ENCODE measurements at places on chromosomes 4 and X.

DNA sequence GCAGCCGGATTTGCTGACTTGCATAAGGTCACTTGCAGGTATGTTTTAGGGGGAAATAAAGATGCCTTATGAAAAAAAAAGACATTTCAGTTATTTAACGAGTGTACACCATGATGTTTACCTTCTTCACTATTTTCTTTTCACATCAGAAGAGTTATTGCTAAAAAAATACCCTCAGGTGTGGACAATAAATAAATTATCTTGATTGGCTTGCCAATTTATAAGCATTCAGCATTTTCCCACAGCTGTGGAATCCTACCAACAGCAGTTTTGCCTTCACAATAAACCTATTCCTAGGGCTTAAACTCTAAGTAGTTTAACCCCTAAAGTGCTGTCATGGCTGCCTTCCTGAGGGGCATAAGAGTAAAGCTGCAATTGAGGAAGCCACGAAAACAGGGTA, 83.4 kb upstream of the S100G start:
- DNase-seq: no peak

DNA sequence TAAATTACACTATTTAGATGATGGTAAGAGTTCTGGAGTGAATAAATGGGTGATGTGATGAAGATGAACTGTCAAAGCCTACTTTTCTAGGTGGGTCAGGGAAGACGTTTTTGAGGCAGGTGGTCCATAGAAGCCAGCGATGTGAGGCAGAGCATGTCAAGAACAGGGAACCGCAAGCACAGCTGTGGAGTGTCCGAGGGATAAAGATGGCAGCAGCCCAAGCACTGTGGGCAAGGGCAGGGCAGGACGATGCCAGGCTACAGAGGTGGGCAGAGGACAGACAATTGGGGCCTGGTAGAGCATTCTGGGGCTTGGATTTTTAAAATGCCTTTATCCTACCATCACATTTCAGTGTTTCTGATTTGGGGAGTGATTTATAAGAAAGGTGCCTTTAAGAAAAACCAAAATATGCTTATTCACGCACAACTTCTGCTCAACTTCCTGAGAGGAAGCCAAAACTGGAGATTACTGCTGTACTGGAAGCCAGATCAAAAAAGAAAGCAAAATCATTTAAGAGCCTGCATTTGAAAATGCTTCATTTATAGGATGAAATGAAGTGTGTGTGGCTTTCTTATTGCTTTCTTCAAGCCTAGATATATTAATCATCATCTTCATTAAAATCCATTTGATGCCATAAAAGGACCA, 119.0 kb upstream of the WDR17 start:
- DNase-seq: peak; percentile 24

GRCh38 chr4:99722006-99722405, 64.4 kb upstream of the C4orf54 start:
- DNase-seq: no peak

- DNase-seq: no peak
Observed at GRCh38 chr4:79597266-79597665, 189.2 kb upstream of the GK2 start.

DNA sequence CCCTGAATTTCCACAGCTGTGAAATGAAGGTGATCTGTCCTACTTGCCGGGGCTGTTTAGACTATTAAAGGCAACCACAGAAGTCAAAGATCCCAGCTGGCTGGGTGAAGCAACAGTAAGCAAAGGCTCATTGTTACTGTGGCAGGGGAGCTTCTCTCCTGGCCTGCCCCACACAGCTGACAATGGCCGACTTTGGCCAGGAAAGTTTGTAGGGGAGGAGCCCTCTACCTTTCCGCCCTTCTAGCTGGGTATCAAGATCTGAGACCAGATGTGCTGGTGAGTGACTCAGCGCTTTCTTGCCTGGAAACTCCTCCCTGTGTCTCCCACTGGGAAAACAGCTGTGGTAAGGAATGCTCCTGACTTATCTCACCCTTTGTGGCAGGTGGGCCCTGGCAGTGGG, 21.1 kb downstream of the RASSF6 start:
- DNase-seq: no peak

GRCh38 chr4:126757219-126757618, 875.5 kb upstream of the INTU start:
- no peak for DNase-seq

- peak; percentile 27 for DNase-seq
Observed at GRCh38 chr4:173301518-173302201, 32.5 kb downstream of the HMGB2 start.

GRCh38 chr4:24771241-24771640, 24.1 kb upstream of the SOD3 start:
- no peak for DNase-seq

DNA sequence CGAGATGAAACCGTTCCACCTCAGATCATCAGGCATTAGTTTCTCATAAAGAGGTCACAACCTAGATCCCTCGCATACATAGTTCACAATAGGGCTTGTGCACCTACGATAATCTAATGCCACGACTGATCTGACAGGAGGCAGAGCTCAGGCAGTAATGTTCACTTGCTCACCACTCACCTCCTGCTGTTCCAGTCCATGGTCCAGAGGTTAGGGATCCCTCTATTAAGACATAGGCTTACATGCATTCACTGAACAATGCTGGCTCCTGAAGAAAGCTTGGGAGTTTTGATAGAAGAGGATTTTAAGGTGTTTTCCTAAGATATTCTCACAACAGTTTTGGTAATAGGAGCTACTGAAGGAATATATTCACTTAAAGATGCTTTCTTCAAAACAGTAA, 236.1 kb upstream of the FTHL17 start:
- DNase-seq: no peak

- DNase-seq: no peak
Observed at GRCh38 chrX:118614150-118614549, 113.3 kb upstream of the IL13RA1 start.

DNA sequence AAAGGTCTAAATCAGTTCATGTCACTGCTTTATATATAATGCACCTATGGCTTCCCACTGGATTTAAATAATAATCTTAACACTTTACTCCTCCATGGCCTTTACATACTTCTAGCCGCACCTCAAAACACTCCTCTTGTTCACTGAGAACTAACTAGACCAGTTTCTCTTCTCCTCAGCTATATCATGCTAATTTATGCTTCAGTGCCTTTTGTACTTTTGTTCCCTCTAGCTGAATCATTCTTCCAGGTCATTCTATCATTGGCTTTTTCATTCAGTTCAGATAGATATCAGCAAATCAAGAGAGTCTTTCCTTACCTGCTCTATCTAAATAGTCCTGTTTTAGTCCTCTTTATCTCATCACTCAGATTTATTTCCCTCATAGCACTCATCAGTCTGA, 64.2 kb downstream of the TET2 start:
- DNase-seq: no peak

- no peak for DNase-seq
Observed at GRCh38 chr4:4627111-4627510, 85.3 kb upstream of the STX18 start.

GRCh38 chr4:188781655-188782054, 642.4 kb downstream of the TRIML1 start:
- DNase-seq: no peak

DNA sequence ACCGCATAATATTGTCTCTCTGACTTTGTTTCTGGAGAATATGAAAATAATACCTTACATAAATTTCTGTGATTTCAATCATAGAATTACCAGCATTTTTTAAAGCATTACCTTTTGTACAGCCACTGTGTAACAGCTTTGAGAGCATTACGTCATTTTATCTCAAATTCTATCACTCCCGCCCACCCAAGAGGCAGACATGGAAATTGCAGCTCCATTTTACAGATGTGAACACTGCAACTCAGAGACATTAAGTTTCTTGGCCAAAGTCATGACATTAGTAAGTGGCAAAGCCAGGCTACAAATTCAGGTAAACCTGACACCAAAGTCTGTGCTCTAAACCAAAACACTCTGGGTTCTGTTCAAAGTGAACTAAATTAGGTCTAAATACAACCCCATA, 33.6 kb upstream of the KDR start:
- DNase-seq: no peak

DNA sequence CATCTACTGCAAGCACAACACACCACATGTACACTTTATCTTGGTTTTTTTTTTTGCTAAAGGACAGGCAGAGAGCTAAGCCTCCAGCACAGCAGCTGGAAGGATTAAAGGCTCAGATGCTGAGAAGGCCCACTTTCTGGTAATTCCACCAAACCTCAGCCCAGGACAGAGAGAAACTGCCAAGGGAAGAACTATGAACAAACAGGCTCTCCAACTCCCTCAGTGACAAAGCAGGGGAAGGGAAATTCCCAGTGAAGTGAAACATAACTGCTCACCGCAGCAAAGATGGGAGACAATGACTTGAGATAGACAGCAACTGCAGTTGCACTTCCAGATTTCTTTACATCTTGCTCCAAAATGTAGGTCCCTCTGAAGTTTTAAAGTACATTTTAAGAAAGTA, 4.8 kb downstream of the PROM1 start:
- DNase-seq: no peak

- no peak for DNase-seq
Observed at GRCh38 chr4:57144466-57144865, 34.3 kb upstream of the IGFBP7 start.

DNA sequence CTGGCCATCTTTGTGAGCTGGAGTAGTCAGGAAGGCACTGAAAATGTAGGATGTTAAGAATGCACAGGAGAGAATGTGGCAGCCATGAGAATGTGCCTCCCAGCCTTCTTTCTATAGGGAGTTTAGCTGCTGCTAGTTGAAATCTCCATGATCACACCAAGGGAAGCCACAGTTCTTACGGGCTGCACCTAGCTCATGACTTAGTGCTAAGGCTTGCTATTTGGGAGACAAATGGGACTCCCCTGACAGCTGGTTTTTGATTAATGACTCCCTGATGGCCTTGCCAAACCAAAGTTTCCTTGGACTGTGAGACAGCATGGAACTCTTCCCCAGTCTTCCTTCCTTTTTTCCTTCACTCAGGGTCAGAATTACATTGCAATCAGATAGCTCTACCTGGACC, 9.2 kb downstream of the CTSO start:
- no peak for DNase-seq

DNA sequence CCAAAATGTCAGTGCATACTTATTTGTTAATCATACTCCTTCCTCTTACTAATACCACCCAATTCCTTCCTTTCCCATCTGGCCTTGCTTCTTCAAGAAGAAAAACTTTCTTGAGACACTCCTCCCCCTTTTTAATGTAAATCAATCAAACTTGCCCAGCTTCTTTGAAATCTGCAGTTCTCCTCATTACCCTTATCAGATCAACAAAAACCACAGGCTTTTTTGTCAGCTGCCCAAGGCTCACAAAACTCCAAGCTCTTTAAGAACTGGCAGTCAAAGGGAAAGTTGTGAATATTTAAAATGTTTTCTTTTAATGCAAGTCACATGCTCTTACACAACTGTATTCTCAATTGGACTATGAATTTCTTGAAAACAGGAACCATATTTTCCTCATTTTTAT, 11.3 kb upstream of the MYOZ2 start:
- DNase-seq: no peak

DNA sequence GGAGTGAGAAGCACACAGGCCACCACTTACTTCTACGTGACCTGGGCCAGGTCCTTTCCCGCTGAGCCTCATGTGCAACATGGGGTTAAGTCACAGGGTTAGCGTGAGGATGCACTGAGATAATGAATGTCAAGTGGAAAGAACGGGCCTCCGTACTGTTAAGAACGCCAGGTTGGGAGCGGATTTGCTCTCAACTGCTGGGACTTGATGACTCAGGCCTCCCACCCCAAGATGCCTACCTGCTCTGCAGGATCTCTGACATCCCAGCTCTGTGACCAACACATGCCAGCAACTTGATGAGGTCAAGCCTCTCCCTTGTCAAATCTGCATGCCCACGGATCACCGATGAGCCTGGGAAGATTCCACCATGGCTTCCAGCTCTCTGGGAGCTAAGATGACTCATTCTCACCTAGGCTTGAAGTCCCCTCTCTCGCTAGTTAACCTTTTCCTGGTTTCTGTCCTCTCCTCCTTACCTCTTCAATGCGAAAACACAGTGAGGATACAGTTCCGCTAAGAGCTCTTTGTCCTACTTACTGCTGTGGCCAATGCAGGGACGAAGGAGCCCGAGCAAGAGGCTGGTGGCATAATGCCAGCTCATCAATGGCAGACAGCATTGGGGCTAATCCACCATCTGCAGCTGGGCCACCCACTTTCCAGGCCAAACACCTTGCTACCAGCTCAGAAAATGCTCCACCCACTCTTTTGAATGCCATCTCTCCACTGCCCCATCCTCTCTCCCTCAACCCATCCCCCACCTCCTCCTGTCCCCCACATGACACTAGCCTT, 67.6 kb downstream of the PJA1 start:
- DNase-seq: no peak

GRCh38 chr4:112508356-112508755, 7.6 kb downstream of the NEUROG2 start:
- DNase-seq: no peak

DNA sequence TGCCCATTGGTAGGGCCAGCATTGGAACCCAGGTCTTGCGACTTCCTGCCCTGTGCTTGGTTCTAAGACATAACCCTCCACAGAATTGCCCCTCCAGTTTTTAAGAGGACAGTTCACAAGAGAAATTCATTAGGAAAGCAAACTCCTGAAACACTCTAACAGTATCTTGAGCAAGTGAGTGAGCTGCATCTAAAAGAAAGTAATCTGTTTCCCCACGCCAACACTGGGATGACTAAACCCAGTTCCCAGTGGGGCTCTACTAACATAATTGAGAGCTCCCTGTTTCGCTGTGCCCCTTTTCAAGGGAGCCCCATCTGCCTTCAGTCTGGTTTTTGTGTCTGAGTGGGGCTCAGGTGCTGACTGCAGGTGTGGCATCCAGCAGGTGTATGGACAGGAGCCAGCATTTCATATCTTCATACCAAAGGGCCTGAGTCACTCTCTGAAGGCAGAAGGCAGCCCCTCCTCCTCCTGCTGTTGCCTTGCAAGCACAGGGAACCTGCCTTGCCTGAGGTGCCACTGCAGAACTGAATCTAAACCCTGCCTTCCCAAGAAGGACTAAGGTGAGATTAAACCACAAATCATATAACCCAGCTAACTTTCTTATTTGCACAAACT, 8.0 kb downstream of the AMOT start:
- DNase-seq: no peak

GRCh38 chr4:121072224-121073003, at the start of gene NDNF:
Gene NDNF (minus strand): TSS chr4:121072535. CDS start chr4:121045837, 26,698 bp downstream.
- DNase-seq: peak; percentile 26

GRCh38 chr4:137997496-137997895, 244.7 kb downstream of the SLC7A11 start:
- no peak for DNase-seq

DNA sequence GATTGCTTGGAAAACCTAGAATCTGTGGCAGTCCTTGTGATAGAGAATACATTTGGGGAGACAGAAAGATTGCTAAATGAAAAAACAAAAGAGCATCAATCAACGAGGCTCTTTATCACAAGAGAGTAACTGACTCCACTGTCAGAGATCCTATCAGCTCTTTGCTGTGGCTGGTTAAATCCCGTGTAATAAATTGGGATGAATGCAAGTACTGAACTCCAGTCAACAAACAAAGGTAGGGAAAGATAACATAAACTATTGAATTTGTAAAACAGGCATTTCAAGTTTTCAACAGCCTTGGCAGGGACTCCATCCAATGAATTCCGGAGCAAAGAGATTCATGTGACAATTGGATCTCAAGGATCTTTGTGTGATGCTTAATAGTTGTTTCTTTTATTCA, 21.3 kb downstream of the MMRN1 start:
- no peak for DNase-seq

GRCh38 chr4:31442236-31442635, 722.1 kb downstream of the PCDH7 start:
- no peak for DNase-seq

GRCh38 chr4:183989461-183989860, 84.4 kb downstream of the STOX2 start:
- no peak for DNase-seq

- no peak for DNase-seq
Observed at GRCh38 chr4:35818520-35818919, 425.8 kb downstream of the ARAP2 start.
